SW480 (cell line): ENCODE measurements at places on chromosomes 11 and 22.

DNA sequence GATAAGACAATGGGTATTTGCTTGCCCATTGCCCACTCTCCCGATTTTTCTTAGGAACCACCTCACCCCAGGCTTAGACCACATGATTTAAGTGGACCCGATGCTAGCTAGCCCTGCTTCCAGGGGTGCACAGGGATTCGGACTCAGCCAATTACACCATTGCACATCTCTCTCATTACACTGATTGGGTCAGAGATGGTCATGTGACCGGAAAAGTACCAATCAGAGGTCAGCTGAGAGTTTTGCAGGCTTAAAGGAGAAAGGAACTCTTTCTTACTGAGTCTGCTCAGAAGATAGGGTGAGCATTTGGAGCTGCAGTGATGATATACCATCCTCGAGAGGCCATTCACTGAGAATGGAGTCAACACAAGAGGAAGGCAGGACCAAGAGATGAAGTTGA is 12.2 kb upstream of the ANKK1 start:
- DNase-seq: no peak

DNA sequence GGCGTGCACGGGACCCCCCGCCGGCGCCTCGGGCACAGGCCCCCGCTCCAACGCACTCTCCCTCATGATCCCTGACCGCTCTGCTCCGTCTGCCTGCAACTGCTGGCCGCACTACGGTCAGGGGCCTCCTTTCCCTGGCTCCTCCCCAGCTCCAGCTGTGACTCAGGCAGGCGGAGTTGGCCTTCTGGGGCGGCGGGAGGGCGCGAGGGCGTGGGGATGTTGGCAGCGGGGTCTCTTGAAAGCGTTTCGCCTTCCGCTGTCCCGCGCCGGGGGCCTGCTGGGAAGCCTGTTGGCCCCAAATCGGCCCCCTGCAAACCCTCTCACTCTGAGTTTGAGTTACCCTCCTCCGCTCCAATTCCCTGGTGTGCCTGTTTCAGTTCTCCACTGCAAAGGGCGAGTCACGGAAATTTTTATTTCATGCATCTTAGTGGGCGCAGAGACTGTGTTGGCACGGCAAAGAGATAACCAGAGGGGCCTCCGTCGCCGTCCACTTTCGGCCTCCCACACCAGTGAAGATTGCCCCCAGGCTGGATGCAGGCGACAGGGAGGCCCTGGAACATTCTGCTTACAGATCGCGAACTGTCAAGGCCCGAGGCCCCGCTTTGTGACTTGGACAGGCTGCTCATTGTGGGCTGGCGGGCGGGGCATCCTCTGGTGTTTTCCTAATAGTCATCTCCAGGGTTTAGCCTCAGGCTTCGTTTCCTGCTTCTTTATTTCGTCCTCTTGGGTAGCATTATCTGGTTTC is at the start of gene CAVIN3:
Gene CAVIN3 (minus strand): TSS at position 91 of the 745 bp plus-strand sequence. CDS start 25 bp downstream, at position 66.
- peak; percentile 87 for DNase-seq

GRCh38 chr11:131889760-131890581 is 519.6 kb downstream of the NTM start:
- DNase-seq: no peak

DNA sequence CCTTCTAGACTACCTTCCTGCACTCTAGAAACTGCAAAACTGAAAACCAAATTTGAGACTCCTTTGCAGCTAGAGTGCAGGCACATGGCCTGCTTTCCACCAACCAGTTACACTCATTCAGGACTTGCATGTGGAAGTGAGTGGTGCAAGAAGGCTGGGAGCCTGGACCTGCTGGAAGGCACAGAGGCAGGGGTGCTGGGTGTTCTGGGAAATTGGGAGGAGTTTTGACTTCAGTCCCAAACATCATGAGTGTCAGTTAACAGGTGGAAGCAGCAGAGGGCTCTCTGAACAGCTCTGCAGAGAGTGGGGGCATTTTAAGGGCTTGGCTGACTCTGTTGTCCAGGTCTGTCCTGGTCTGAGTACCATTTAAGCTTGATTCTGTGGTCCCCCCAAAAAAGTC is 49.3 kb upstream of the SYT13 start:
- no peak for DNase-seq
